Mesendoderm (in vitro differentiated cells): ENCODE measurements at places on chromosomes 3 and 15.

- no peaks in the 10 kb centered on the region for H3K36me3 ChIP-seq
- no peaks in the 10 kb centered on the region for H3K4me1 ChIP-seq
- H3K27me3 ChIP-seq: no peaks in the 10 kb centered on the region
- H3K27ac ChIP-seq: no peak overlapping the region
Observed at GRCh38 chr3:64568895-64569517, 118.8 kb downstream of the ADAMTS9 start.

DNA sequence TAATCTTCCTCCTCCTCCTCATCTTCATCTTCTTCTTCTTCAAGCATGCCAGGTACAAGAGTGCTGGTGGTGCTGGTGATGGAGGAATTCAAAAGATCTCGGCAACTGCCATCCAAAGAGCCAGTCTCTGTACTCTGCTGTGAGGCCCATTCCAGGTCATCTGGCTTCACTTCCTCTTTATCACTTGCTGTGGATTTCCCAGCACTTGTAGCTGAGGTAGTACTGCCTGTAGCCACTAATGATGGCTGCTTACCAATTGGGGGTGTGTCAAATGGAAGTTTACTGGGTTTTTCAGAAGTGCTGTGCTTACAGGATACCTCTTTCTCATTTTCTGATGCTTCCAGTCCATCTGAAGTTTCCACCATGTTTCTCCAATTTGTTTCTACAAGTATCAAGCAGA lies 28.8 kb upstream of the SHC4 start:
- no peaks in the 10 kb centered on the region for H3K27me3 ChIP-seq
- no peak for DNase-seq
- peaks cover 1% of the 10 kb centered on the region for H3K36me3 ChIP-seq
- H3K27ac ChIP-seq: no peak overlapping the region
- H3K4me3 ChIP-seq: no peak overlapping the region

DNA sequence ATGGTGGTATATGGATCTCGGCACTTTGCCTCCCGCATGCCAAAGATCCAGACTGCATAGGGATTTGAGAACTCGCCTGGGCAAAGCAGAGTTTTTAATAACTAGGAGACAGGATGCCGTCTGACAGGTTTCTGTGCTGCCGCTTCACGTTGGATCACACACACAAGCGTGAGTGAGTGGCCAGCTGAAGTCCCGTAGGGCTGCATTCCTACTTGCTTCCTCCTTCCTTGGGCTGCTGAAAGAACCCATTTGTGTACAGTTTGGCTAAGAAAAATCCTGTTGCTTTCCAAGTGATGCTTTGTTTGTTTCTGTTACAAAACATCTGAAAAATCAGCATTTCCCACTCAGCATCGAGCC lies 604.3 kb upstream of the CFAP20DC start:
- H3K4me1 ChIP-seq: no peaks in the 10 kb centered on the region
- no peaks in the 10 kb centered on the region for H3K27me3 ChIP-seq
- no peaks in the 10 kb centered on the region for H3K36me3 ChIP-seq

GRCh38 chr3:127196002-127196401 lies 3.1 kb downstream of the PRR23E start:
- no peaks in the 10 kb centered on the region for H3K27me3 ChIP-seq
- no peak overlapping the region for H3K4me3 ChIP-seq
- no peaks in the 10 kb centered on the region for H3K4me1 ChIP-seq
- no peaks in the 10 kb centered on the region for H3K36me3 ChIP-seq
- no peak for DNase-seq
- no peak overlapping the region for H3K27ac ChIP-seq

- no peak for DNase-seq
- no peak overlapping the region for H3K4me3 ChIP-seq
- no peaks in the 10 kb centered on the region for H3K27me3 ChIP-seq
- H3K36me3 ChIP-seq: no peaks in the 10 kb centered on the region
Observed at GRCh38 chr3:46102059-46102779, 74.9 kb upstream of the XCR1 start.

GRCh38 chr15:74340150-74340549 lies 27.3 kb downstream of the CYP11A1 start:
- H3K27ac ChIP-seq: no peak overlapping the region
- no peaks in the 10 kb centered on the region for H3K27me3 ChIP-seq
- DNase-seq: peak; percentile 60
- H3K4me1 ChIP-seq: no peaks in the 10 kb centered on the region

DNA sequence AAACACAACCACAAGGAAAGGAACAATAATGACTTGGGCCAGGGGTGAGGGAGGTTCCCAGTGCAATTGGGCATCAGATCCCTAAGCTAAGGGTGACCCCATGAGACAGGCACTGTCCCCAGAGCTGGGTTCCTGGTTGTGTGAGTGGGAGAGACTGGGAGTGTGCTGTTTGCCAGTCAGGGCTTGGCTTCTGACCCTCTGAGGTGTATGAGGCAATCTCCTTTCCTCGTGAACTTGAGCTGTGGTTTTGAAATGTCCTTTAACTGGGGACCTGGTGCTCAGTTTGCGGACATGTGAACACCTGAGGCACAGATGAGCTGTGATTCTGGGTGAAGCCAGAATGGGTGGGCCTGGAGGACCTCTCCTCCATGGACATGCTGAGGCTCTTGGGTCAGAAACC lies 58.5 kb upstream of the PLXNA1 start:
- no peak for DNase-seq
- no peaks in the 10 kb centered on the region for H3K27me3 ChIP-seq
- no peaks in the 10 kb centered on the region for H3K36me3 ChIP-seq
- no peak overlapping the region for H3K27ac ChIP-seq
- peaks cover 5% of the 10 kb centered on the region for H3K4me1 ChIP-seq

DNA sequence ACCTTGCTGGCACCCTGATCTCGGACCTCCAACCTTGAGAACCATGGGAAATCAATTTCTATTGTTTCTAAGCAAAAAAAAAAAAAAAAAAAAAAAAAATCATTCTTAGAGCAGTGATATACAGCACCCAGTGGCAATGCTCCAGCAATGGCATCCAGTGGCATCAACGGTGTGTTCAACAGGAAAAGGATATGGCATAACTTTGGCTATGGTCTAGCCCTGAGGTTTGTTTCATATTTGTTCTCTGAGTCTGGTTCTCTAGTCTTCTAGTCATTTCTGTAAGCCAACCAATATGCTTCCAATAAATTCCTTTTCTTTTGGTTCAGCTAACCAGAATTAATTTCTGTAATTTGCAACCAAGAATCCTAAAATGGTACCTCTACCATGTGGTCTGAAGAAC lies 19.2 kb downstream of the DENND4A start:
- H3K4me1 ChIP-seq: no peaks in the 10 kb centered on the region
- H3K4me3 ChIP-seq: no peak overlapping the region
- no peak overlapping the region for H3K27ac ChIP-seq
- H3K36me3 ChIP-seq: no peaks in the 10 kb centered on the region
- no peak for DNase-seq

GRCh38 chr3:105518203-105518602 lies 151.5 kb downstream of the ALCAM start:
- no peak overlapping the region for H3K27ac ChIP-seq
- no peak for DNase-seq
- H3K27me3 ChIP-seq: no peaks in the 10 kb centered on the region
- H3K36me3 ChIP-seq: no peaks in the 10 kb centered on the region

GRCh38 chr3:29700256-29700655 lies 419.4 kb downstream of the RBMS3 start:
- H3K36me3 ChIP-seq: no peaks in the 10 kb centered on the region
- DNase-seq: no peak
- H3K4me1 ChIP-seq: no peaks in the 10 kb centered on the region

DNA sequence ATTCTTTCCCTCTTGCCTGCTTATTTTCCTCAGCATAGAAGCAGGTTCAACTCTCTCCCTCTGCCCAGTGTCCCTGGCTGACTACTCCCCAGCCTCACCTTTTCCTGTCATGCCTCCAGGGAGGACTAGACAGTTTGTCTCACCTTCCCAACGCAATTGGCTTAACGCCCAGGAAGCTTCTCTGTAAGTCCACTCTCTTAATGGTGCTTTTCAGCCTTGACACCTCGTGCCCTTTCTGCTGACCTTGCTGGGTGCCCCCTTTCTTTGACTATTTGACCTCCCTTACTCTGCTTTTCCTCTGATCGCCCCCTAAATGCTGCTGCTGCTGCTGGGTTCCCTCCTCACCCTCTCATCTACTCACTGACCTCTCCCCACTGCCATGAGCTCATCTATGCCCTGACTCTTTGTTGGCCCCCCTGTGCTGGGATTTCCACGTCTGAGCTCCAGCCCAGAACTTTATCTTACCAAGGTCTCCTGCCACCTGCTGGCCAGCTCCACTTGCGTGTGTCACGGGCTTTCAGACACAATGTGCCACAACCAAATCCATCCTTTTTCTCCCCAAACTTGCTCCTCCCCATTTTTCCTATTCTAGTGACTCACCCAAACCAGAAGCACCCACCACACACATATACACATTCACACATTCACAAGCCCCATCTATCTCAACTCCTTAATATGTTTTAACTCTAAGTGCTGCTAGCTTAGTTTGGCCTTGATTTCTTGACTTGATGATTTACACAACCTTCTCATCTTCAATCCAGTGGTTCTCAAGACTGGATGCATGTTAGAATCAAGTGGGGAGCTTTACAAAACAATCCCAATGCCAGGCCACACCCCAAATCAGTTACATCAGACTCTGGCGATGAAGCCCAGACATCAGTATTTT lies 16.6 kb downstream of the EPB42 start:
- H3K27ac ChIP-seq: no peak overlapping the region
- H3K4me3 ChIP-seq: no peak overlapping the region
- peak; percentile 76 for DNase-seq
- H3K4me1 ChIP-seq: no peaks in the 10 kb centered on the region
- no peaks in the 10 kb centered on the region for H3K36me3 ChIP-seq
- no peaks in the 10 kb centered on the region for H3K27me3 ChIP-seq

GRCh38 chr3:112508860-112509259 lies 9.6 kb upstream of the BTLA start:
- H3K36me3 ChIP-seq: no peaks in the 10 kb centered on the region
- H3K4me3 ChIP-seq: no peak overlapping the region
- no peaks in the 10 kb centered on the region for H3K27me3 ChIP-seq
- H3K27ac ChIP-seq: no peak overlapping the region
- H3K4me1 ChIP-seq: no peaks in the 10 kb centered on the region
- DNase-seq: no peak

GRCh38 chr15:43376017-43376705 lies 5.3 kb downstream of the TUBGCP4 start:
- no peak overlapping the region for H3K4me3 ChIP-seq
- no peaks in the 10 kb centered on the region for H3K36me3 ChIP-seq
- H3K4me1 ChIP-seq: peaks cover 2% of the 10 kb centered on the region
- H3K27ac ChIP-seq: no peak overlapping the region
- no peaks in the 10 kb centered on the region for H3K27me3 ChIP-seq
- DNase-seq: peak; percentile 46

- H3K4me3 ChIP-seq: no peak overlapping the region
- H3K27ac ChIP-seq: no peak overlapping the region
- peak; percentile 12 for DNase-seq
- H3K4me1 ChIP-seq: peaks cover 3% of the 10 kb centered on the region
Observed at GRCh38 chr3:120033596-120033995, 60.7 kb downstream of the GSK3B start.

DNA sequence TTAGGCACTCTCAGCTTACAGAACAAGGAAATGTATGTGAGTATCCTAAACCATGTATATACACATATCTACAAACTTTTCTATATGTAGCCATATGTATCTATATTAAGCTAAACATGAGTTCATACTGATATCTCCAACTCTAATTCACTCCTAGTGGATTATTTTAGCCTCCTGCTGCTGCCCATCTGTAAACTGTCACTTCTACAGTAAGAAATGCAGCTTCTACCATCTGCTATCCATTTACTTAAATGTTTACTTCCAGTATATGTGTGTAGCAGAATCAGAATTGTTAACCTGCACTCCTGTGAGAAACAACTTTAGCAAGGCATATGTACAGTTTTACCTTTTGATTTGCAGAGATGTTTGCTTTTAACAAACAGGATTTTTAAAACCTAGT lies 478.5 kb upstream of the CBLB start:
- no peak overlapping the region for H3K4me3 ChIP-seq
- H3K4me1 ChIP-seq: peaks cover 5% of the 10 kb centered on the region
- no peaks in the 10 kb centered on the region for H3K36me3 ChIP-seq
- no peaks in the 10 kb centered on the region for H3K27me3 ChIP-seq
- no peak overlapping the region for H3K27ac ChIP-seq

DNA sequence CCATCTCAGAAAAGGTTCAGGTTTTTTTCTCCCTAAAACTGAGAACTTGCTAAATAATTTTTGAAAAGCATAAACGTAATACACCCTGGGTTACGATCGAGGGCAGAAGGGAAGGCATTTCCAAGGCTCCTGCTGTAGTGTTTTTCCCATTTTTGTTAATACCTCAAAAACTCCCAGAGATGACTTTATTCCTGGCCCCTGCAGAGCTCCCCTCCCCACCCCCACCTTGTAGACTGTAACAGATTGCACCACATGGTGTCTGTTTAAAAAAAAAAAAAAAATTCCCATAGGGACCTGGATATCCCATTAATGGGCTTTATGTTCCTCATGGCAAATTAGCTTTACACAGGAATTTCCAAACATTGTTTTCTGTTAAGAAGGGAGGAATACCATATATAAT lies 38.2 kb downstream of the FEZF2 start:
- no peak overlapping the region for H3K27ac ChIP-seq
- H3K4me3 ChIP-seq: no peak overlapping the region
- no peaks in the 10 kb centered on the region for H3K27me3 ChIP-seq
- no peaks in the 10 kb centered on the region for H3K4me1 ChIP-seq
- no peaks in the 10 kb centered on the region for H3K36me3 ChIP-seq
- no peak for DNase-seq

- no peak overlapping the region for H3K4me3 ChIP-seq
- H3K4me1 ChIP-seq: no peaks in the 10 kb centered on the region
- no peak for DNase-seq
- no peaks in the 10 kb centered on the region for H3K36me3 ChIP-seq
- H3K27me3 ChIP-seq: no peaks in the 10 kb centered on the region
- H3K27ac ChIP-seq: no peak overlapping the region
Observed at GRCh38 chr15:22961762-22962161, 18.4 kb downstream of the CYFIP1 start.

DNA sequence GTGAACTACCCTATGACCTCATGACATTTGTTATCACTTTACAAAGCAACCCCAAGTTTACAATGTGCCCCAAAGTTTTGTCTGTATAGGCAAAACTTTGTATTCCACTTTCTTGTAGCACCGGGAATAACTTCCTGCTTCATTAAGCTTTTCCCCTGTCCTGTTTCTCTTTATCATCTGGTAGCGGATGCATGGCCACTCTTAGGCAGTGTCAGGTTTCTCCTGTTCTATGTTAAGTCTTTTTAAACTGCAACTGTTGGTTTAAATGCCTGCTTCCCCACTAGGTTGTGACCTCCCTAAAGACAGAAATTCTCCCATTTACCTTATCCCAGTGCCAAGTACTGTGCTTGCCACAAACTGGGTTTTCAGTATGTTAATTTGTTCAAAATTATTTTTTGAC lies 433.6 kb upstream of the DPH6 start:
- H3K27me3 ChIP-seq: no peaks in the 10 kb centered on the region
- no peak overlapping the region for H3K27ac ChIP-seq
- no peaks in the 10 kb centered on the region for H3K4me1 ChIP-seq
- H3K36me3 ChIP-seq: no peaks in the 10 kb centered on the region
- peak; percentile 13 for DNase-seq
